Fibroblast of upper back skin (primary cell): ENCODE measurements at places on chromosomes 11 and 22.

GRCh38 chr11:76256448-76256847 lies 50.1 kb upstream of the WNT11 start:
- DNase-seq, result no peak

DNA sequence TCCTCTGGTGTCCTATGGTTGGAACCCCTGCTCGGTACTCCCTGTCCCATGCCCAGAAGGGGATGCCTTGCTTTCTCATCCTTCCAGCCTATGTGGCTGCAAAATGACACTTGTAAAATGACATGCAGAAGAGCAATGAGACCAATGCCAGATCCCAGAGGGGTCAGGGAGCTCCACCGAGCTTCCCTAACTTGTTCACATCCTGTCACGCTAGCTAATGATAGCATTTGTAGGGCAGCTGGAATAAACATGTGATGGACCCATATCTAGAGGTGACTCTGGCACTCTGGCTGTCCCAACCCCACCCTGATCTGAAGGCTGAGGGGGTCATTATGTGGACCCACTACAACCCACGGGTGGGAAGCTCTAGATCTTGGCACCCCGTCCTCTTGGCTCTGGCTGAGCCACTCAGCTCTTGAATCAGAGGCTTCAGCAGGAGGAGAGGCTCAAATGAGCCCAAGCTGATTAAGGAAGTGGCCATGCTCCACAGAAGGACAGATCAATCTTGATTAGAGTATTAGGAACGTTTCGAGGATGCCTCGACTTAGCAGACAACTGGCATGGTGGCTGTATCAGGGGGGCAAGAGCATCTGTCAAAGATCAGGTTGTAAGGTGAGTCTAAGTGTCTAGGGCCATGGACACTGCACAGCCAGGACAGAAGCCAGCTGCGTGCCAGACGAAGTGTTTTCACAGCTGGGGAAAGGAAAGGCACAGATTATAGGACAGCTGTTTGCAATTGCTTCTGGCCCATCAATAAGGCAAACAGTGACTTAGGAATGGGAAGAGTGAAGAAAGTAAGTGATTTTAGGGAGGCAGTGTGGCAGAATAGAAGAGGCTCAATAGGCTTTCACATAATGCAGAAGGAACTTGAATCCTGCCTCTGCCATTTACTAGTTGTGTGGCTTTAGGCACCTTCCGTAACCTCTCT lies 182.8 kb downstream of the KIRREL3 start:
- peak; percentile 25 for DNase-seq

DNA sequence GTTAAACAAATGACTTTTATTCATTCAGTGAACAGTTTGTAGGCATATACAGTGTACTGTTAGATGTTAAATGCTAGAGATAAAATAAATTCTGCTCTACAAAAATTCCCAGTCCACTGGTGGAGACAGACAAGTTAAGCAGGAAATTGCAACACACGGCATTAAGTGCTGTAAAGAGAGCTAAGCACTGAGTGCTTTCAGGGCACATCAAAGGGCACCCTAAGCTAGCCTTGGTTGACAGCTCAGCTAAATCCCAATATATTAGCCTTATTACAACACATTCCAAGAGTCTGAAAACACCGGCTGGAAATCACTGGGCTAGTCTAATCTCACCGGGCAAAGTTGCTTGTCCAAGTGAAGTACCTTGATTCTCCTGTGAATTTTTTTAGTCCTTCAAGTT lies 55.1 kb downstream of the NOX4 start:
- peak; percentile 58 for DNase-seq

- no peak for DNase-seq
Observed at GRCh38 chr11:69172674-69173073, 16.9 kb downstream of the SMIM38 start.

GRCh38 chr11:129385801-129386200 lies 10.2 kb downstream of the BARX2 start:
- DNase-seq, result no peak

- peak; percentile 52 for DNase-seq
Observed at GRCh38 chr11:103808252-103808651, 228.2 kb upstream of the DDI1 start.

GRCh38 chr11:23974051-23974450 lies 522.8 kb upstream of the LUZP2 start:
- DNase-seq, result no peak

DNA sequence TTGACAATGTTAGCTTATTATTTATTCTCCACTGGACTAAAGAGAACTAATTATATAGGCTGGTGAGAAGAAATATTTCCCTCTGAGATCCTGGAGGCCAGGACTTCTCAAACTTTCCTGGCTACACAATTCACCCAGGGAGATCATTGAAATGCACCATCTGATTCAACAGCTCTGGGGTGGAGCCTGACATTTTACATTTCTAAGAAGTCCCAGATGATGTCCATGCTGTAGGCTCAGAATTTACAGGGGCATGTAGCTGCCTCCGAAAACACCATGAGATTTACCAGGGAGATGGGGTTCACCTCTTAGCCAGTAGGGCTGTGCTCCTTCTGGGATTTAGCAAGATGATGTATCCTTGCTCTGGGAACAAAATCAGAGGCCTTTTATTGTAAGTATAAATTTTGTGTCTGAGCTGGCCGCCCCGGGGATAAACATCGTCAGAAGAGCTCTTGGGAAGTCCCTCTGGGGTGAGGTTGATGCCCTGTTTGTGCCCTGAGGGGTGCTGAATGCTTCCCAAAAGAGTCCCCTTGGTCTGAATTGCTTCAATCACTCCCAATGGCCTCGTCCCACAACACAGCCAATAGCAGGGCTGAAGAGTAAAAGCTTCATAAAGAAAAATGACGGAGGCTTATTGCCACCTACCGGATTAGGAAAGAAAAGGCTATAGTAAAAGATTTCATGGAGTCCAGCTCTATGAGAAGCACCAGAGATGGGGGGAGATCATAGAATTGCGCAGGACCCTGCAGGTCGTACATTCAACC lies 33.4 kb upstream of the API5 start:
- peak; percentile 50 for DNase-seq

- no peak for DNase-seq
Observed at GRCh38 chr11:62832336-62833234, at the start of gene TEX54. Gene TEX54 (minus strand): TSS chr11:62832841.

DNA sequence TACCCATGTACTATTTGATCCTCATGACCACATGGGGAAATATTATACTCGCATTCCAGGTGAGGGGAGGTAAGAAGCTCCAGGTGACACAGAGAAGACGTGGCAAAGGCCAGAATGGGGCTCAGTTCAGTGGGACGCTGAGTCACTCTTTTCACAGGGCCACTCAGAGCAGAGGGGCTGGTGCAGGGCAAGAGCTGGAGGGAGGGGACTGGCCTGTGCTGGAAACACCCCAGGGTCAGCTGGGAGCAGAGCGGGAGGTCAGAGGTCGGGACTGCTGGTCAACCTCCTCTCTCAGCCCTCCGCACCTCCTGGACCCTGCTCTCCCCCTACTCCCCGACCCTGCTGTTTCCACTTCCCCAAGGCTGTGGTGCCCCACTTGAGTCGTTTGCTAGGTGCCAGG lies 12.1 kb downstream of the APOL3 start:
- no peak for DNase-seq

- no peak for DNase-seq
Observed at GRCh38 chr11:42890773-42891172, 421.0 kb upstream of the API5 start.

- DNase-seq, result no peak
Observed at GRCh38 chr11:60183591-60184205, 815 bp upstream of the MS4A6A start.

DNA sequence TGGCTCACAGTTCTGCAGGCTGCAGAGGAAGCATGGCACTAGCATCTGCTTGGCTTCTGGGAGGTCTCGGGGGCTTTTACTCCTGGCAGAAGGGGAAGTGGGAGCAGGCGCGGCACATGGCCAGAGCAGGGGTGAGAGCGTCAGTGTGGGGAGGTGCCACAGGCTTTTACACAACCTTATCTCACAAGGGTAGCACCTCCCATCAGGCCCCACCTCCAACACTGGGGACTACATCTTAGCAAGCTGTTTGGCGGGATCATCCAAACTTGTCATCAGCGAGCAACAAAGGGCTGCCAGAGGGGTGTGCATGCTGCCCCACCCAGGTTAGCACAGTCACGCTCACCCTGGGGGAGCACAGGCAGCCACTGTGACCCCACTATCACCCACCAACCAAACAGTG lies 18.9 kb upstream of the YPEL1 start:
- DNase-seq, result peak; percentile 10

DNA sequence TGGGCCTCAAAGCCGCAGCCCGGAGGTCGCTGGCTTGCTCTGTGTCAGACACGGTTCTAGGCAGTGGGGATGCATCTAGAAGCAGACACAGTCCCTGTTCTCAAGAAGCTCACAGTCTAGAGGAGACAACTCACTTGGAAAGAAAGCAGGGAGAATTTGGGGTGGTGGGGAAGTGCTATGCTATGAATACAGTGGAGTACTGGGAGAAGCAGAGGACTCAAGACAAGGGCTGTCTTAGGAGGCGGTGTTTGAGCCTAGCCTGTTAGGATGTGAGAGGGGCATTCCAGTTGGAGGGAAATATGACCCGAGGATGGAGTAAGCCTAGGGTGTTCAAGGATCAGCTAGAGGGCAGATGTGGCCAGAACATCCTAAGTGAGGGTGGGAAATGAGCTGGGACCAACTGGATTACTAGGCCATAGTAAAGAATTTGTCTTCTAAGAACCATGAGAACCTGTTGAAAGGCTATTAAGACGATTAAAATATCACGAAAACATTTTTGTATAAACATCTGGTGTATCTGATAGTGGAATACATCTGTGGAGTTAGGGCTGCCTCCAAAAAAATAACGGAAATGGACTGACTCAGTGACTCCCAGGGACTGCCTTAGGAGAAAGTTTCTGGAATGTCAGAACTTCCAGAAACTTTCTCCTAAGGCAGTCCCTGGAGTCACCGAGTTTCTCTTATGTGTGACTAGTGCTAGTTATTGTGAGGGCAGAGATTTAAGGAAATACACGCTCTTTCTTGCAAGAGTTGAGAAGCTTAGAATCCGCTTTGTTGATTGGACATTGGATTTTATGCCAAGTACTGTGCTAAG lies 1.1 kb upstream of the PITPNB start:
- peak; percentile 72 for DNase-seq

- DNase-seq, result no peak
Observed at GRCh38 chr11:83255366-83255765, 30.8 kb downstream of the CCDC90B start.

- peak; percentile 14 for DNase-seq
Observed at GRCh38 chr22:41092847-41093411, 537 bp downstream of the EP300 start.

- no peak for DNase-seq
Observed at GRCh38 chr22:44012162-44012561, 11.9 kb upstream of the PARVB start.

GRCh38 chr11:65381716-65382032 lies 772 bp downstream of the SLC25A45 start:
- peak; percentile 60 for DNase-seq

DNA sequence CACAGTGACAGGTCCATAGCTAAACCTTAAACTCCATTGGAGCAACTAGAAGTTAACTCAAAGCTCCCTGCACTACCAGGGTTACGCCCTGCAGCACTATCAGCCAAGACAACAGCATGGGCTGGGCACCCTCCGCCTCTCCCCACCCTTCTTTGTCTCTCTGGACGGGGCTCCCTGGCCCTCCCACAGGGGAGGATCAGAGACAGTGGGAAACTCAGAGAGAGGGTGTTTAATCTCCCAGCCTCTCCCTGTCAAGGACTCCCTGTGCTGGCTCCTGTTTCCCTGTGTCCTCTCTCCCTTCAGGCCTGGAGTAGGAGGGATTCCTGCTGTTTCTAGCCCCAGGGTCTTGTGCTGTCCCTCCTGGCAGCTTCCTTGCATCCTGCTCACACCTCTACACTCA lies 56.9 kb upstream of the CSNK2A3 start:
- no peak for DNase-seq

GRCh38 chr11:79834015-79834414 lies 393.2 kb upstream of the TENM4 start:
- DNase-seq, result no peak

DNA sequence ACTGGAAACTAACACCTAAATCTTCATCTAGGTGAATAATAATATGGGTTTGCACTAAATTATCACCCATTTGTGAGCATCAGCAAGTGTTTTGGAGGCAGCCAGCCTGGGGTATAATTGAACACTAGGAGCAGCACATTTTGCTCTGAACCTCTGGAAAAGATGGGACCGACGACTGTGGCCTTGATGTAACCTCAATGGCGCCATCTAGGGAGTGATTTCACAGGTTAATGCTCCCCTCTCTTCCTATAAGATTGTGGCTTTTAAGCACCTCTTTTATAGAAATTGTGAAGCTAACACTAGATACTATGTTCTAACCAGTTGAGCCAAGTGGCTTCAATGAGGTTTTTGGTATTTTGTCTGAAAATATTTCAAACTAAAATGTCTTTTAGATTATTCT lies 203.7 kb downstream of the NELL1 start:
- DNase-seq, result no peak

- no peak for DNase-seq
Observed at GRCh38 chr22:17950651-17951214, 73.6 kb downstream of the MICAL3 start.

DNA sequence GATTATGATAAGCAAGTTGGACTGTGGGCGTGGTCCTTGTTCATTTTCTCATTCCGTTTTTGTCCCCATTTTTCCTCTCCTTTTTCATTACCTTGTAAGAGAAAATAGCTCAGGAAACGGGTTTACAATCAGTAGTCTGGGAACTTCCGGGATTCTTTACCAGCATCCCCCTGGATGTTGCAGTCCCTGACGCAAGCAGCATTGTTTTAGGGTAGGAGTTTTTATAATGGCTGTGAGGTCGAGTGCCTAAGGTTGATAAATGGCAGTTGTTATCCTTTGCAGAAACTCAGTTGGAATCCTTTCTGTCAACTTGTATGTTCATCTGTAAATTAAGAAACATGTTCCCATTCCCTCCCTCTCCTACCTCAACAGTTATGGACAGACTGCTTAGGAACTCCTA lies 68.3 kb downstream of the ARHGEF12 start:
- DNase-seq, result no peak

- DNase-seq, result no peak
Observed at GRCh38 chr11:47460571-47461235, 11.8 kb upstream of the RAPSN start.

DNA sequence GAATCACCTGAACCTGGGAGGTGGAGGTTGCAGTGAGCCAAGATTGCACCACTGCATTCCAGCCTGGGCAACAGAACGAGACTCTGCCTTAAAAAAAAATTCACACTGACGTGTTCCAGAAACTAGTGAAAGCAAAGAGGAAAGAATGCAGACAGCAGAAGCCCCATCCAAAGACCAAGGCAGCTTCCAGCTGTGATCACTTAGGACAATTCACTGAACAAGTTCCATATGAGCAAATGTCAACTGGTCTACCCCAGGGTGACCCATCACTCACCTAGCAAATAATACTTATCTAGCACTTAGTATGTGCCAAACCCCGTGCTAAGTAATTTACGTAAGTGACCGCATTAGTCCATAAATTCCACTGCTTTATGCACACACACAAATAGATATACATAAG lies 138.9 kb downstream of the LARGE1 start:
- DNase-seq, result peak; percentile 63

- no peak for DNase-seq
Observed at GRCh38 chr22:31544481-31545480, 48.4 kb downstream of the SFI1 start.

DNA sequence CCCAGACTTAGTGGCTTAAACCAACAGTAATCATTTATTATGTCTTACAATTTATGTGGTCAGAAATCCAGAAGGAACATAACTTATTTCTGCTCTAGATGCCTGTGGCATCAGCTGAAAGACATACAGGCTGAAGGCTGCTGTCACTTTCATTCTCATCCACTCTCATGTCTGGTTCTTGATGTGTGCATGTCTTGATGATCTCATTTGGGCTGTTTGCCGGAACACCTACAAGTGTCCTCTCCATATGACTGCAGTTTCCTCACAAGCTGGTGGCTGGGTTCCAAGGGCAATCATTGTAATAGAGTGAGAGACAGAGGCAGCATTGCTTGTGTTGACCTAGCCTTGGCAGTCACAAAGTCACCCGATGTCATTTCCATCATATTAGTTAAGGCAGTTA lies 1375.9 kb upstream of the RAG2 start:
- peak; percentile 9 for DNase-seq
